ENCODE measurements at places on chromosomes 3 and 15.

DNA sequence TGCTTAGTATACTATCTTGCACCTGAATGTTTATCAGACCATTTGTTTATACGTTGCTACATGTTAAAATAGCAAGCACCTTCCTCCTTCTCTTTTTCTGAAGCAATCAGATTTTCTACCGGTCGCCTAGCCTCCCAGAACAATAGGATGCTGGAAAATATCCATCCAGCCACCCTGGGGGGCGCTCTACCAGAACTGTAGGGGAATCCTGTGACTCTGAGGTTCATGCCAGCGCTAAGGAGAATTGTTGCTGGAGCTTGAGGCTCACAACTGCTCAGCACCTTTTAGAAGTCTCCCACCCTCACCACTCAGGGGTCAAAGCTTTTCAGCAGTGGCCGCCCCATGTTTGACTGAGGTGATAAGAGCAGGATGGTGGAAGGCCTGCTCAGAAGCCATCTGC lies 27.5 kb downstream of the SQOR start:
- DNase-seq: no peak

- no peak for DNase-seq
Observed at GRCh38 chr3:157248590-157249422, 88.9 kb upstream of the CCNL1 start.

DNA sequence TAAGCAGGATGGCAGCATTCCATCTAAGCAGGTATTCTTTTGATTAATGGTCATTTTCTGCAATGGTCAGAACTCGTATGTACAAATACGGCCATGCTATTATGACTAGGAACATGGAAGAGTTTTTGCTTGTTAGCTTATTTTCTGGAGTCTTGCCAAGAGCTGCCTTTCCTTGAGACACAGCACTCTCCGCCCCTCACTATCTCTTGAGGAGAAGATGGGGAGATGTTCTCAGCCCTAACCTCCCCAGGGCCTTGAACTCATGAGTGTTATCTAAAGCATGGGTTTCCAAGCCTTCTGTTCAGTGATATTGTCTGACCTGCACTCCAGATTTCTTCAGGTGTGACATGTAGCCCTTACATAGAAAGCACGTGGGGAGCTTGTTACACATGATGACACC lies 65.9 kb upstream of the ACTC1 start:
- DNase-seq: no peak

DNA sequence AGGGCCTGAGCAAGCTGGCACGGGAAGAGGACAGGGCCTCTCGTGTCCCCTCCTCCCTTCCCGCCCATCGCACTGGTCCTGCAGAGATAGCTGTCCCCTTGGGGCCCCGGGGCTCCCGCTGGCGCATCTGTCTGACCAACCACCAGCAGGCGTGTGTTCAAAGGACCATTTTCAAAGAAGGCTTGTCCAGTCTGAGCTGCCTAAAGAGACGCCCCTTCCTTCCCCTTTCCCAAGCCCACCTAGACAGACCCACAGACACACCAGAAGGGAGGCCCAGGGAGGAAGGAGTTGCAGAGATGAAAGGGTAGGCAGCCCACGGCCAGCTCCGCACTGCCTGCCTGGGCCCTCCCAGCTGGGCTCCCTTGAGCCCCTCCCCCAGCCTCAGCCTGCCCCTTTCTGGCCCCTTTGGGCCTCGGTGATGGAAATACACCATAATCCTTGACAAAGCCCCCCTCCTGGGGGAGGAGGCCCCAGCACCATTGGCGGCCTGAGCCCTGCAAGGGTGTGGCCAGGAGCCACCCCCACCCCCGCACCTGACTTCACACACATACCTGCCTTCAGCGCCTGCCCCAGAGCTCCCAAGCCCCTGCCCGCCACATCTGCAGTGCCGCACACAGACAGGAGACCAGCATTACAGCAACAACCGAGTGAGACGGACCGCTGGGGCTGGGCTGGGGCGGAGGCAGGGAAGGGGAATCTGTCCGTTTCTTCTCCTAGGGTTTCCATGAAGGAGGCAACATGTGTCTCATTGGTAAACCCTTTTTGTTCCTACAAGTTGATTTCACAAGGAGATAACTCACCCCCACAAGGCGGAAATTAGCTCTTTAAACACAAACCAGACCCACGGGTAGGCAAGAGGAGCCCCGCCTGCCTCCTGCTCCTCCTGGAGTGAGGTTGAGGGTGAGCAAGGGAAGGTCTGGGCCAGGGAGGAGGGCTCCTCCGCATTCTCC lies at the start of gene STRA6:
STRA6 (minus strand) TSS at position 336 of the 950 bp plus-strand sequence. CDS start 520 bp downstream, outside the sequence.
- DNase-seq: no peak

GRCh38 chr3:185270956-185271332 lies 17.1 kb upstream of the EHHADH start:
- DNase-seq: no peak

DNA sequence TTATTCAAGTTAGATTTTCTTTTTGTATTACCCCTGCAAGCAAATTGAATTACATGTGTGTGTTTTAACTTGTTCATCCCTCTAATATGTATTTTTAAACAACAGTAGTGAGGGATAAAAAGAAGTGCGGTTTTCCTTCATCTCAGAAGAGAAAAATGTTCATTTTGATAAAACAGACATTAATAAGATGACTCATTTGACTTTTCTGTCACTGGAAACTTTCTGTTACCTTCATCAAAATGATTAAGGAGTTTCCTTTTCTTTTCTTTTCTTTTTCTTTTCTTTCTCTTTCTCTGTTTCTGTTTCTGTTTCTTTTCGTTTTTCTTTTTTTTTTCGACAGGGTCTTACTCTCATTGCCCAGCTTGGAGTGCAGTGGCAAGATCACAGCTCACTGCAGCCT lies 53.0 kb downstream of the ECT2 start:
- no peak for DNase-seq

DNA sequence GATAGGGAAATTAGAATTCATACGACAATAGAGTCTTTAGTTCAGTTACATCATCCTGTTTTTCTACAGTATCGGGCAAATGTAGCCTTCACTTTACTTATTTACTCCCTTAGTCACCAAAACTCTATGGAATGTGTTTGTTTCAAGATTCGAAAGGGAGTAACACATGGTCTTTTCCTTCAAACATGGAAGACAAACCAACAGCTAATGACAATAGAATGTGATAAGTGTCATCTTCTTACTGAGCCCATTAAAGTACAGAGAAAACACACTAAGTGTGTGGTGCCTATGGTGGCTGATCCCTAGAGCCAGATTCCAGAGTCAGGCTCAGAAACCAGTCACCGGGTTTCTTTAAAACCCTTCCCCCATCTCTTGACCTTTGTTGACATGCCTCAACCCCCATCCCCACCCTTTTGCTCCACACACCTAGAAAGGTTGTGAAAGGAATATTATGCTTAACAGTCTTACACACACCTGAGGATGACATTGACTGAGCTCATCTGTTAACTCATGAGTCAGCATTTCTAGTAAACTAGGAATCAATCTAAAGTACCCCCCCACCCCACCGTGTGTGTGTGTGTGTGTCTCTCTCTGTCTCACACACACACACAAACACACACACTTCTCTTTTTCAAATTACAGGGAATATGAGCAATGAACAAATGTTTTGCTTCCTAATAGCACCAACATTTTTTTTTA lies 549.6 kb upstream of the CCDC54 start:
- DNase-seq: no peak

DNA sequence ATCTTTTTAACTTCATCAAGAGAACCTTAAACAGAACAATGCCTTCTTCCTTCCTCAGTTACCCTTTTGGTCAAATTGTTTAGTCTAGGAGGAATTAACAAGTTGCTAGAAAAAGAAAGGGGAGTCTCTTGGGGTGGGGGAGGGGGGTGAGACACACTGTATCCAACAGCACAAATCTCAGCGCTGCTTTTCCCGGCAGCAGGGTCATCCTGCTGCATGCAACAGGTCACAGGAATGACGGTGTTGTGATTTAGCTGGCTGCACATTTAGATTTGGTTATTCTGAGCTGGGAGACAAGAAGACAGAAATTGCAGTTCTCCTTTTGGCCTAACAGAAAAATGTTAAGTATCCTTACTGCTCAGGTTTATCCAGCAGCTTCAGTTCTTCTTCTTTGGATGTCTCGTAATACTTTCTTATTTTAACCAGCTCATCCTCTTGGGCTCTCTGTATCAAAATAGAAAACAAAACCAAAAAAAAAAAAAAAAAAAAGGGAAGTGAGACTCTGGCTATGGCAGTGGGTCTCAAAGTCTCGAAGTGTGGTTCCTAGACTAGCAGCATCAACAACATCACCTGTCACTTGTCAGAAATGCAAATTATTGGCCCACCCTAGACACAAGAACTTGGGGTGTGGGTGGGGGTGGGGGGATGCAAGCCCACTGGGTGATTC lies 190.5 kb downstream of the GREM1 start:
- DNase-seq: no peak

GRCh38 chr15:50140983-50141382 lies 21.9 kb upstream of the ATP8B4 start:
- no peak for DNase-seq

DNA sequence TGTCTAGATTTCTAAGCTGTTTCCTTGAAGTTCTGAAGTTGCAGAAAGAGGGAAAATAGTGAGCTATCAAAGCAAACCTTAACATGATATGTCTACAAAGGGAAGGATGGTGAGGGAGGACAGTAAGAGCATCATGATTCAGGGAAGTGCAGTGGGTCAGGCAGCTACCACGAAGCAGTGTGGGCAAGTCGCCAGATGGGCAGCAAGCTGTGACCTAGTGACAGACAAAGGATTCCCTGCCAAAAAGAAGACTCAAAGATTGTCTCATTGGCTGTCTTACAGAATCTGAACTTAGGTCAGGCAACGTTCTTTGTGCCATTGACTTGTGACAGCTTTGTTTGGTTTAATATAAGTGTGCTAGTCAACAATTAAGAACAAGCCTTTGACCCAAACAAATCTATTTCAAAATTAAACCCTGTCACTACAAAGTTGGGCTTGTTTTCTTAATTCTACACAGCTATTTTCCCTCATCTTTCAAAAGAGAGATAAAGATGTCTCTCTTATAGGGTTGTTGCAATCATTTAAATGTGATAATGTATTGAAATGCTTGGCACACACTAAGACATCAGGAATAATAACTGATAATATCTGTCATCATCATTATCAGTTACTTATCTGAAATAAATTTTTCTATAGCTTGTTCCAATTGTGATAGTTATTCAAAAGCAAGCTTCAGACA lies 153.3 kb downstream of the ECT2 start:
- DNase-seq: no peak

DNA sequence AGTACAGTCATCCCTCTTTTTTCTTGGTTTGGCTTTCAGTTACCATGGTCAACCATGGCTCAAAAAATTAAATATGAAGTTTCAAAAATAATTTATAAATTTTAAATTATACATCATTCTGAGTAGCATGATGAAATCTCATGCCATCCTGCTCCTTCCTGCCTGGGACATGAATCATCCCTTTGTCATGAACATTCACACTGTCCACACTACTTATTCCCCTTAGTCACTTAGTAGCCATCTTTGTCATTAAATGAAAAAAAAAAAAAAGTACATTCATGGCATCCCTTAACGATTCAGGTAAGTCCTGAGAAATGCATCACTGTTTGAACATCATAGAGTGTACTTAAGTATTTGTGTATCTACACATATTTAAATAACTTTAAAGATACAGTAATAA lies 1046.3 kb downstream of the ROBO2 start:
- DNase-seq: no peak

DNA sequence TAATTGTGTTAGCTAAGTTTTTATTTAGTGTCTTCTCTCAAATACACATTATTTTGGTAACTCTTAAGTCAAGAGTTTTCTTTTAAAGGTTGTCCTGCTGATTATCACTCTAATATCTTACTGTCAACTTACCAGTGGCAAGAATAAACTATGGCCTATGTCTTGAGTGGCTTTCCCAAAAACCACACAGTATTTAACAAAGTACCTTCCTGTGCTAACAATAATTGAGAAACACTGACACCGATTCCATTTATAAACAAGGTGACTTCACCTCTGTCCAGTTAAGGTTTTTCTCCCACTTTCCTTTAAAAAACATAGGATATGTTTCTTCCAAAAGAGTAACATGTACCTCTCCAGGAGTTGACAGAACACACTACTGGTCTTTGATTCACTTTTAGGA lies 234.3 kb upstream of the CD96 start:
- no peak for DNase-seq

GRCh38 chr3:66597308-66597863 lies 96.6 kb upstream of the LRIG1 start:
- no peak for DNase-seq

DNA sequence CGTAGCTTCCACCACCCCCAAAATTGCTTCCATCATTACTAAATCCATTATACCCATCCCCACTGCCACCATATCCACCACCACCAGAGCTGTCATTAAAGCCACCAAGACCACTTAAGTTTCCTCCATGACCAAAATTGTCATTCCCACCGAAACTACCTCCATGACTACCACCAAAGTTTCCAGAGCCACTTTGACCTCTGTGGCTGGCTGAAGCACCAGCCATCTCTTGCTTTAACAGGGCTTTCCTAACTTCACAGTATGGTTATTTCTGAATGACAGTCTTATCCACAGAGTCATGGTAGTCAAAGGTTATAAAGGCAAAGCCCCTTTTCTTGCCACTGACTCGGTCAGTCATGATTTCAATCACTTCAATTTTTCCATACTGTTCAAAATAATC lies 24.3 kb upstream of the DENND4A start:
- DNase-seq: no peak

DNA sequence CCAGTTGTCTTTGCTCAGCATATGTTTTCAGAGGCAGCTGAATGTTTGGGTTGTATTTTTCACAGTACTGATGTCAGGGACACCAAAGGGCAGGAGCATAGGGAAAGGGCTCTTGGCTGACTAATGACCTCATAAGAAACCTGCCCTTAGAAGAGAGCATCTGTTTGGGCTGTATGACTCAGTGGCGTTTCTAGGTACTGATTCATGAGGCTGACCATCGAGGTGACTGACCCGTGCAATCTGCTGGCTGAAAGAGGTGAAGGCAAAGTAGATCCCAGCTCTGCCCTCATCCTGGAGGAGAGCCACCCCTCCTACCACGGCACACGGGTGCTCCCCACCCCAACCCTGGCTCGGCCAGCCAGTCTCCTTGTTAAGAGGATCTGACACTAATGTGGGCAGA lies 8.3 kb downstream of the LMCD1 start:
- no peak for DNase-seq

GRCh38 chr3:149131589-149131988 lies 2.2 kb downstream of the HPS3 start:
- no peak for DNase-seq

GRCh38 chr15:69484837-69485236 lies 32.2 kb downstream of the RPLP1 start:
- no peak for DNase-seq

DNA sequence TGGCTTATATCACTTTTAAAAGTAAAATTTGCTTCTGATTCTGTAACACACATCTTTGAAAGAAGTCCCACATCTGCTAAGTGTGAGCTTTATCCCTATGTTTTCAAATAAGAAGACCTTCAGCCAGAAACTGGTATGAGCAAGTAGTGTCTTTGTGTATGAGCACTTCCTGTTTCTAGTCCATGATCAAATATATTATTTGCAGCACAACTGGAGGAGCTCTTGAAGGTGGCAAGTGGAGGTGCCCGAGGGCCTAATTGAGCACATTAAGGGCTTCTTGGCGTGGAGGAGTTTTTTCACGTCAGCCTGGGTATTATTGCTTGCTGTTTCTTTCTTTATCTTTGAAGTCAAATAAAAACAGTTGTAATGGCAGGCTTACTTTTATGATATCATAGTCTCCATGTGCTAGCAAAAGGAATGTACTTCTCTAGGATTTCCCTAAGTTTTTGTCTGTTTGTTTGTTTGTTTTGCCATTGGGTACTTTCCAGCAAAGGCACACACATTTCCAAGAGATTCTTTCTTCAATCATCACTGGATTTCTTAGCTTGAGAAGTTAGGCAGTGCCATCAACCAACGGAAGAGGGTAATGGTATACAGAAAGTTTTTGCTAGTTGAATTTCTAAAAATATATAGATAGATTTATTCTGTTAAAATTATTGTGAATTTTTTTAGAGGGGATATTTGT lies 68.1 kb downstream of the MEIS2 start:
- DNase-seq: no peak
